ENCODE measurements at places on chromosomes 2 and 18.

DNA sequence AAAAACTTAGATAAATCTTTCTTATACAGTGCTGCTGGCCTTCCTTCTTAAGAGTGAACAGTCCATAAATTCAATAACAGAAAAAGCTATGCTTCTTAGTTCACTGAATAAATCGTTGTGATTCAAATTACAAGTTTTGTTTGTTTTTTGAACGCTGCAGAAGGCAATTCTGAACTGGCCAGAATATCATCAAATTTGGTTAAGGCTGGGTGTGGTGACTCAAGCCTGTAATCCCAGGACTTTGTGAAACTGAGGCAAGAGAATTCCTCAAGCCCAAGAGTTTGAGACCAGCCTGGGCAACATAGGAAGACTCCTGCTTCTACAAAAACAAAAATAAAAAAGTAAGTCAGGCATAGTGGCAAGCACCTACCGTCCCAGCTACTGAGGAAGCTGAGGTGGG, 111.2 kb upstream of the SLC39A10 start:
- no peak for DNase-seq

DNA sequence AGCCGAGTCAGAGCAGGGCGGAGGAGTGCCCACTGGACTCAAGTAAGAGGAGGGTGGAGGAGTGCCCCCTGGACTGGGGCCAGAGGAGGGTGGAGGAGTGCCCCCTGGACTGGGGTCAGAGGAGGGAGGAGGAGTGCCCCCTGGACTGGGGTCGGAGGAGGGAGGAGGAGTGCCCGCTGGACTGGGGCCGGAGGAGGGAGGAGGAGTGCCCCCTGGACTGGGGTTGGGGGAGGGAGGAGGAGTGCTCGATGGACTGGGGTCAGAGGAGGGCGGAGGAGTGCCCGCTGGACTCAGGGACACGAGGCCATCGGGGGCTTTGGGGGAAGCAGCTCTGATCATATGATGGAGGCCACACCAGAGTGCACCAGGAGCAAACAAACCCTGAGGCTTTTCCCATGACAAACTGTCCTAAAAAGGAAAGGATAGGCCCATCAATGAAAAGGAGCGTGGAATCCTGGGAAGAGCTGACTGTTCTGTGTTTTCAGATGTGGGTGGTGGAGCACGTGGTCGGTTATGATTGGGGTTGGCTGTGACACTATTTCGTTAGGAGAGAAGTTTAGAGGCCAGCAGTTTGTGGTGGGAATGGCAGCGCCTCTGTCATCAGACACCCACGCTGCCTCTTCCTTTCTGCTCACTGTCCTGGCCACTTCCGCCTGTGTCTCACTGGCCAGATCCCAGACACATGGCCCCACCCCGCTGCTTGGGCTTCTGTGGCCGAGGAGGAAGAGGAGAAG, 24.5 kb upstream of the HPCAL1 start:
- DNase-seq: peak; percentile 18

DNA sequence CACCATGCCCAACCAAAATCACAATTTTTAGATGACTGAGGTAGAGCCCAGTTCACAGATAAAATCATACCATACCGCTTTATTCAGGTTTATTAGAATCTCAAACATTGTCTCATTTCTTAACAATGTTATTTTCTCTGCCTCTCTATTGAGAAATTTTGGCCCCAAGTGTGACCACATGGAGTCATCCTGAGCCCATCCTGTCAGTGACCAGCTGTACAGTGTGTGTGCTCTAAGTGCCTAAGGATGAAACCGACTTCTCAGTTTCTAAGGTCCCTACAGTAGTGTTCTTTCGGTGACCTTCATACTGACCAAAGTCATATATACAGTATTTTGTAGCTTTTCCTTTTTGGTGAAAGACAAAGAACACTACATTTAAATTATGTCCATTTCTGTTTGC, 123.7 kb upstream of the MSTN start:
- no peak for DNase-seq

DNA sequence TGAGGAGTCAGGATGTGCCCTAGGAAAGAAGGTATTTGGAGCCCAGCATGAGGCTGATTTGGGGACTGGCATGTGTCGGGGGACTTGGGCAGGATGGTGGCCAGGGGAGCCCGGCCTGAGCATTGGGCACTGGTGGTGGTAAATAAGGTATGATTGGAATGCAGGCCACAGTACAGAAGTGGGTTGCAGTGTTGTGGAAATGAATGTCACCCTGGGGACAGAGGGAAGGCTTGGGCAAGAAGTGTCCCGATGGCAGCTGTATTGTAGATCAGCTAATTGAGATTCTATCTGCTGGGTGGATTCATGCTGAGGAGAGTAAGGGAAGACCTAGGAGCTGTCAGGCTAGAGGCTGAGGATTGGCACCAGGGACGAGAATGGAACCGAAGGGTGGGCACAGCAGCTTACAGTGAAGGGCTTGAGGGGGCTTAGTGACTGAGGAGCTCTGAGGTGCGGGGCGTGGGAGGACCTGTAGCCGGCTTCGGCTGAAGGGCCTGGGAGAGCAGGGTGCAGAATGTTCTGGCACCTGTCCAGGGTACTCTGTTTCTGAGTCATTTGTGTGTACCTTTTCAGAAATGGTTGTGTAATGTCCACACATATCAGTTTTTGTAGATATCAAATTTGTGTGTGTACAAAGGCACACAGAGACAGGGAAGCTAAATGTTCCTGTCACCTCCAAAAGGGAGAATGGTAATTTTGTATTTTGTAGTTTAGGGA, 170.2 kb downstream of the PRKCE start:
- DNase-seq: no peak

DNA sequence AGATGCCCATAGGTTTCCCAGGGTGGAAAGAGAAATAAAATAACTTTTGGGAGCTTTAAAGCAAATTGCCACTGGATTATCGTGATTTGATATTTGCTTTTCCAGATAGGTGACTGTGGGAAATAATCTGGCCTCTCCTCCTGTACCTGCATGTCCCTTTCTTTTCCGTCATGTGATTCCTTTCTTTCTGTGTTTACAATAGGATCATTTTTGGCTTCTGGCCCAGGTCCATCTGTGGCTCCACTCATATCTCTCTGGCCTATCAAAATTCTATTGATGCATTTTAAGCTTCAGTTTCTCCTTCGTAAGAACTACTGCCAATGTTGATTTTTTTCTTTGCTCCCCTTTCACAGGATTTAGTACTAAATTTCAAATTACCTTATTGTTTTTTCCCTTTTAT, 153.6 kb downstream of the CCDC85A start:
- no peak for DNase-seq

All from stimulated activated CD4-positive, alpha-beta T cell treated with anti-CD3 and anti-CD28 coated beads, TNF-alpha, amount 100 ng/mL, for 24 hours (primary cell).